ENCODE measurements at places on chromosomes 4 and X. TPM values are rescaled to one million over a fixed set of nuclear protein-coding genes. Genes with fewer than 3 reads are reported as not detected.

Gene TMEM156
- not detected for total RNA-seq

Gene PCDH7
- total RNA-seq = 111 TPM

Gene TLR2
- under 0.01 TPM for total RNA-seq

Gene CYBB
- not detected for total RNA-seq

Gene DMRTC1
- total RNA-seq = not detected

Gene GLRB
- total RNA-seq = 0.33 TPM

Gene ARX
- total RNA-seq = not detected

Gene PRDM5
- 18.3 TPM for total RNA-seq

Gene TEX13D
- total RNA-seq = not detected

Gene CT45A10
- not detected for total RNA-seq

Gene SCRG1
- under 0.01 TPM for total RNA-seq

Gene GPRASP3
- total RNA-seq = 3.9 TPM

Gene P2RY8
- not detected for total RNA-seq

All from placental epithelial cell (primary cell).